SK-N-MC (cell line): ENCODE measurements at places on chromosomes 2 and 18.

DNA sequence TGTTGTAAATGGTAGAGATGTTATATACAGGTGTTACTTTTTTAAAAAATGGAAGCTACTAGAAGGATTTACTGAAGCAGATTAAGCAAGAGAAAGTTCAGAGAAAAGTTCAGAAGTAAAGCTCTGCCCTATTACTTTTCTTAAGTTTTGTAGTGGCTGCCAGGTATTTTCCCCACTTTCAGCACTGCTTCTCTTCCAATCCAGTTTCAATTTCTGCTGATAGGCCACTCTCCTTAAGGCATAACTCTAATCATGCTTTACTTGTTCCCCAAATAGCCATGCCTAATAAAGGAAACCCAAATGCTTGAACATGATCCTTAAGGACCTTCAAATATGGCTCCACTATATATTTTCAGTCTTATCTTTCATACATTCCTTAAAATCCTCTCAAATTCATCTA, 880.8 kb upstream of the CDH2 start:
- DNase-seq = no peak

DNA sequence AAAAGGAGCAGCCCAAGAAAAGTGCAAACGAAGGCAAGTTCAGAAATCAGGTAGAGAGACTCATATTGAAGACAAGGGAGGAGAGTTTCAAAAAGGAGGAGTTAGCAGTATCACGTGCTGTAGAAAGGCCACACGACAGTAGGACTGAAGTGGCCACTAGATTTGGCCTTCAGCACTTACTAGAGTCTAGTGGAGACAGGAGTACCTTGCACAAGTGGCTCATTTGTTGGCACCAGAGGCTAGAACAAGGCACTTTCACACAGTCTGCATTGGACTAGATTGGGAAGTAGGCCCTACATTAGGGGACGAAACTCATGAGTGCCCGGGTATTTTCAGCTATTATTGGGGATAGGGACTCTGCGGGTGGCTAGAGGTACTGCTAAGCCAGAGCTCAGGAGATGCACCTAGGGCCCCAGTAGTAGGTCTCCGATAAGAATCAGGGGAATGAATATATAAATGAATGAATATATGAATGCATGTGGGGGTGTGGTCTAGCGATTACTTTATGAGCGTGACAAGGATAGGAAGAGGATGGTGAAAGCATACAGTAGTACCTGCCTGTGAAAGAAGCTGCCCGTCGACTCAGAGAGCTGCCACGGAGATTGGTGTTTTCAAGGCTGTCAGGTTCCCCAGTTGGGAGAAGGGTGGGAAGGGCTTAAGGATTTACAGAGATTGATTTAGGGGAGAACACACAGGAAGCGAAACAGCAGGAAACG, 1.4 kb upstream of the NCOA1 start:
- DNase-seq = no peak

DNA sequence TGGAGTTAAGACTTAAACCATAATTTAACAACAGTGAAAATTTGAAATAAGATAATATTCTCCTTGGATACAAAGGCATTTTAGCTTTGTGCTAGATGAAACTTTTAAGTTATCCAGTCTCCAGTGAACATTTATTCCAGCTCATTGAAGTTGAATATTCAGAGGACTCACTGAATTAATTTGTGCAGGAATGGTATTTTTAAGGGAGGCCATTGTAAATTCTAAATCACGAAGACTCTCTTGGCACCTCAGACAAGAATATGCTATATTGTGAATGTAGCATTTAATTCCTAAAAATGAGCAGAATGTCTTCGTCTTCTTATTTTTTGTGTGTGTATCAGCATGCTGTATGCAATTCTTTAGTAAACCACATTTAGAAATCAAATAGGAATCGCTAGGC, 731.7 kb upstream of the RAB6C start:
- no peak for DNase-seq

GRCh38 chr18:48219810-48220499, 189.2 kb downstream of the ZBTB7C start:
- no peak for DNase-seq

GRCh38 chr2:83364264-83364663, 1094.8 kb downstream of the SUCLG1 start:
- no peak for DNase-seq

GRCh38 chr2:64491426-64491825, 32.7 kb upstream of the AFTPH start:
- DNase-seq = no peak

DNA sequence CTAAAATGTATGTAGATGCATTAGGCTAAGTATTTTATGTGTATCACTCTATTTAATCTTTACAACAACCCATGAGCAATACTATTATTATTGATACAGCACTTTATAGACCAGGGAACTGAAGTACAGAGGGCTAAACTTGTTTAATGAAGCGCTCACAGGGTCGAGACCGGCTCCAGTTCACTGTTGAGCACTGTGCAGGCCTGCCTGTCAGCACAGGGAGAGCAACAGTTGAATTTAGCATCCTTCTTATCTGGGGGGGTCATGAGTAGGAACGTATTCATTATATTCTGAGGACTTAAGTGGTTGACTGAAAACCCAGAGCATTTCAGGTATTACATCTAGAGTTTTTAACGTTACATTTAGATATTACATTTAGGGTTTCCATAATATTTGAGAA, 120.1 kb downstream of the PLCL1 start:
- no peak for DNase-seq

GRCh38 chr2:84966731-84967130, 4.2 kb upstream of the KCMF1 start:
- DNase-seq = no peak

GRCh38 chr2:40760071-40760666, 308.3 kb upstream of the SLC8A1 start:
- no peak for DNase-seq

DNA sequence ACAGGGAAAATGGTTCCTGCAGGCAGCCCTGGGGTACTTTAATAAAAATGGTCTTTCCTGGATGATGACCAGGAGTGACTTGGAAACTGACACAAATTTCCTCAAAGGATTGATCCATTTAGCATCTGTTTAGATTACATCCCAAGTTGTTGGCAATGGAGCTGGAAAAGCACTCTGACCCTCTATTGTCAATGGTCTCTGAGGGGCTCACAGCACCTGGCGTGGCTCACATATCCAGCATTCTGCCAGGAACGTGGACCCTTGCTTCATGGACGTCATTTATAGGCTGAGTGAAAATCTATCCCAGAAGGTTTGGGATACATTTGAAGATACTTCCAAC, 43.8 kb downstream of the SERTAD2 start:
- no peak for DNase-seq

- no peak for DNase-seq
Observed at GRCh38 chr2:84393829-84394228, 65.3 kb downstream of the SUCLG1 start.

DNA sequence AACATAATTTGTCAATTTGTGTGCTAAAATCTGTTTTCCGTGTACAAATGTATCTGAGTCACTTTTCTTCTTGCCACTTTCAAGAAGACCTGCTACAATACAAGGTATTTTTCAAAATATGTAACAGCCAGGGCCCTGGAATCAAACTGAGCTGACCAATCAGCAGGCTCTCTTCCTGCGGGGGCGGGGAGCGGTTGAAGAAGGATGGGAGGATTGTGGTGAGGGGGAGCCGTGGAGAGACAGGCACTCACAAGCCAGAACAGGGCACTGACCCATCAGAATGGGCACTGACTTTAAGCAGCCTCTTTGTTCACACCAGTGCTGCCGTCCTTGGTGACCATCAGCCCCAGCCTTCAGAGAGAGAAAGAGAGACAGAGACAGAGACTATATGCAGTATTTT, 40.6 kb upstream of the CCNYL1 start:
- DNase-seq = no peak

DNA sequence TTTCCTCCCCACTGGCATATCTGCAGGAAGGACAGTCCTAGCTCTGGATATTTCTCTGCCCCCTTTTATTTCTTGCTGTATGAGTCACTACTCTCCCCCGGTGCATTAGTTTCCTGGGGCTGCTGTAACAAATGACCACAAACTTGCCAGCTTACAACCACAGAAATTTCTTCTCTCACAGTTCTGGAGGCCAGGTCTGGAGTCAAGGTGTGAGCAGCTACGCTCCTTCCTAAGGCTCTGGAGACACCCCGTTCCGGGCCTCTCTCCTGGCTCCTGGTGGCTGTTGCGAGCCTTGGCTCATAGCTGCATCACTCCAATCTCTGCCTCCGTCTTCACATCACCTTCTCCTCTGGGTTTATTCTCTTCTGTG, 34.1 kb downstream of the PTPRM start:
- no peak for DNase-seq

DNA sequence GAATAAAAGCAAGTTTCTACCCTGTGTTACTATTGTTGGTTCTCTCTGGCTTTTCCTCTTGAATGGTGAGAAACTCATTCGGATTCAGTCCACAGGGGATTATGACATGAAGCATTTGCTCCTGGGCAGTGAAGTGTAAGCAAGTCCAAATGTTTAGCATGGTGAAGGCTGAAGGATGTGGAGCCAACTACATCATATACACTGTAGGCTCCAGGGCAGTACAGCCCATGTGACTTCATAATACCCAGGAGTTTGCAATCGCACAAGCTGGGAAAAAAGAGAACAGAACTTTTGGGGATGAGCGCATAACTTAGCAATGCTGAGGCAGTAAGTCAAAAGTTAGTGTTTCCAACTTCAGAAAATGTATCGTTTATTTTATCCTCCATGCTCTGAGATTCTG, 695.7 kb upstream of the POU3F3 start:
- no peak for DNase-seq

- DNase-seq = no peak
Observed at GRCh38 chr2:100222844-100223243, 80.5 kb upstream of the AFF3 start.

DNA sequence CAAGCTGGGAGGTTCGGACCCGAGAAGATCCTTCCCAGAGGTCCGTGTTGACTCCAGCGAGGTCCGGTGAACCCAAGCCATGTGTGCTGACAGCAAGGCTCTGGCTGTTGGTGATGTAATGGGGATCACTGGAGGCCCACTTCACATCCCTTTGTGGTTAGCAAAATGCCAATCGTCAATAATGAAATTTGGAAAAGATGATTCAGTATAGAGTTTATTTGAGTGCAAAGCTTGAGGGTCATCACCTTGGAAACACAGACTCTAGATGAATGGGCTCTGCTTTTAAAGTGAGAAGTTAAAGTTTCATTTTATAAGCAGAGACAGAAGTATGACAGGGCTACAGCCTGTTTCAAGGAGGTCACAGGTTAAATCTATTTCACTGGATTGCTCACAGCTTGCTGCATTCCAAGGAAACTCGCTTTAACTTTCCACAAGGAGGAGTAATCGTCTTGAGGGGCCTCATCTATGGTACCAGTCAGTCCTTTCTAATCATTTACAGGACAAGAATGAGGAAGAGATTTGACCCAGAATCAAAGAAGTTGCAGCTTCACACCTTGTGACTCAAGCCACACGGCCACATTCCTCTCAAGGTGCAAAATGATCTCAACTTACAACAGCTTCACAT, 140.5 kb downstream of the TPO start:
- DNase-seq = no peak

GRCh38 chr2:16568998-16569784, 96.4 kb downstream of the CYRIA start:
- no peak for DNase-seq

- DNase-seq = no peak
Observed at GRCh38 chr2:25227576-25227975, 59.2 kb upstream of the POMC start.

GRCh38 chr2:178473931-178474330, 4.5 kb downstream of the FKBP7 start:
- DNase-seq = no peak

GRCh38 chr2:44801289-44801840, 140.1 kb upstream of the SIX3 start:
- DNase-seq = no peak

DNA sequence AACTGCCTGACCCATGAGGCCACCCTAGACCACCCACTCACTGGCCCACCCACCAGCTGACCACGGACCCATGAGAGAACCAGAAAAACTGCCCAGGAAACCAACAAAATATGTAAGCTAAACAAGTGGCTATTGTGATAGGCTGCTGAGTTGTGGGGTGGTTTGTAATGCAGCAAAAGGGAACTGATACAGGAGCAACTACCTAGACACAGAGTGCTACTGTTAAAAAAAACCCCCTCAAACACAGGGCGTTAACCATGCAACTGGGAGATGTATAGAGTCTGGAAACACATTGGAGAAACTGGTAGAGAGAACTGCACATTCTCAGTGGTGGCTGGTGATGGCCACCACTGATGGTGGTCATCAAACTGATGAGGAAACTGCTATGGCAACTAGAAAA, 206.3 kb upstream of the GYPC start:
- no peak for DNase-seq

DNA sequence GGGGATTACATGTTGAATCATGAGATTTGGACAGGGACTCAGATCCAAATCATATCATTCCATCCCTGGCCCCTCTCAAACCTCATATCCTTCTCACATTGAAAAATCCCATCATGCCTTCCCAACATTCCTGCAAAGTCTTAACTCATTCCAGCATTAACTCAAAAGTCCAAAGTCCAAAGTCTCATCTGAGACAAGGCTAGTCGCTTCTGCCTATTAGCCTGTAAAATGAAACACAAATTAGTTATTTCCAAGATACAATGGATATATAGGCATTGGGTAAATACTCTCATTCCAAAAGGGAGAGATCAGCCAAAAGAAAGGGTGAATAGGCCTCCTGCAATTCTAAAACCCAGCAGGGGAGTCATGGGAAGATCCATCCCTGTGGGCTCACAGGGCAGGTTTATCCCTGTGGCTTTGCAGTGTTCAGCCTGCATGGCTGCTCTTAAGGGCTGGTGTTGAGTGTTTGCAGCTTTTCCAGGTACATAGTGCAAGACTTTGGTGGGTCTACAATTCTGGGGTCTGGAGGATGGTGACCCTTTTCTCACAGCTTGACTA, 21.2 kb upstream of the SLC14A1 start:
- no peak for DNase-seq

- DNase-seq = no peak
Observed at GRCh38 chr2:31239593-31240177, 5.7 kb downstream of the EHD3 start.

GRCh38 chr18:33472509-33472908, 32.0 kb upstream of the CCDC178 start:
- no peak for DNase-seq

GRCh38 chr2:20215183-20216040, 9.5 kb downstream of the SDC1 start:
- DNase-seq = no peak

DNA sequence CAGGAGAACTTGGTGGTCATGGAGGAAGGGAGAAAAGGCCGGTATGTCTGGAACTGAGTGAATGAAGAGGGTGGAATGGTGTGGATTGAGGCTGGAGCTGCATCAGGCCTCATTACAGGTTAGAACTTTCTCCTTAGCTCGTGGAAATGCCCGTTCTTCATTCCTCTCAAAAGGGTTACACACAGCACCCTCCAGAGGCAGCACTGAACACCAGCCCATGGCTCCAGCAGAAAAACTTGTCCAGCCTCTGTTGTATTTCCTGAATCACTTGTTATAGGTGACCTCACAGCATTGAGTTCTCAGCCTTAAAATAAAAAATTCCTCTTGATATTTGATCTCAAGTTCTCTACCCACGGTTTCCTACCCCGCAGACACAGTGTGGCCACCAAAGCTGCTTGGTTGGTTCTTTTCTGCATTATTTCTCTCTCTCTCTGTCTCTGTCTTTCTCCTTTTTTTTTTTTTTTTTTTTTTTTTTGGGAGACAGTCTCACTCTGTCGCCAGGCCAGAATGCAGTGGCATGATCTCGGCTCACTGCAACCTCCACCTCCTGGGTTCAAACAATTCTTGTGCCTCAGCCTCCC, 89.6 kb downstream of the ITGB1BP1 start:
- DNase-seq = peak; percentile 12
